Naive thymus-derived CD4-positive, alpha-beta T cell (primary cell): ENCODE measurements at places on chromosomes 5 and 9. TPM values are rescaled to one million over a fixed set of nuclear protein-coding genes. Genes with fewer than 3 reads are reported as not detected.

The LSM11 gene
- 0.50 TPM for polyA plus RNA-seq

The GHR gene
- not detected for polyA plus RNA-seq

DNA sequence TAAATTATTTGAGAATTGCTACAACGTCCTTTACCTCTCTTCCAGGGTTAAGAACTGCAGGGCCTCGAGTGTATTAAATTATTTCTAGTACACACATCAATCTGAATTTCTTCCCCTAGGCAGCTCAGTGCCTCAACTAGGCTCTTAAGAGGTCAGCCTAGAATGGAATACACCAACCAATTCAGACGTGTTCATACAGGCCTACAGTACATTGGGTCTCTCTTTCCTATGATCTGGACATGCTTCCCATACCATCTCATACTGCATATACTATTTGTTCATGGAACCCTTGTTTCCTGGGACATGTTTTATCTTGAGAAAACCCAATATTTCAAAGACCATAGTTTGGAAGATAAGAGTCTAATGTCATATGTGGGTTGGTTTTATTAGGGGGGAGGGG, 434.1 kb upstream of the WWC1 start:
- H3K4me3 ChIP-seq = no peak overlapping the region
- no peaks in the 10 kb centered on the region for H3K4me1 ChIP-seq
- no peaks in the 10 kb centered on the region for H3K27me3 ChIP-seq
- DNase-seq = no peak

The ADAMTS19 gene
- polyA plus RNA-seq = not detected

The BRINP1 gene
- polyA plus RNA-seq = not detected

DNA sequence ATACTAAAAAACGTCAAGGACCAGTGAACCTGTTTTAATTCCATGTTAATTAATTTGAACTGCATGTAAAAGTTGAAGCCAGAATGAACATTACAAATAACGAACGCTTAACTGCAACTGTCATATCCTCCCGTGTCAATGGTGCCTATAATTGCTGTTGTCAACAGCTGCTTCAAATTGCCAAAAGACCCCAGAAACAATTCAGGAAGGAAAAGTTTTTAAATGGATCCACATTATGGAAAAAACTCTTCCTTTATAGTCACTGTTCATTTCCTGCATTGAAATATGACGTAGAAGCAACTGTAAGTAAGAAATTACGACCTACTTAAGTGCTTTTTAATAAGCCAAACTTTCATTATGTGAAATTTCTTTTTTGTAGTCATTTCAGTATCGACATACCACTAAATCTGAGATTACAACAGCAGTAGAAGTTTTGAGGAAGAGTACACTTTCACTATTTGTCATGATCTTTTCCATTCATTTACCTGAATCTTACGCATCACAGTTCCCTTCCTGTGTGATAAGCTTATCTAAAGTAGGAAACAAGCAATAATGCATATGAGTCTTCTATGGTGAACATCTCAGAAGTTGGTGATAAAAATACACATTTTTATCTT, 37.8 kb downstream of the MEF2C start:
- no peak overlapping the region for H3K4me3 ChIP-seq
- H3K36me3 ChIP-seq = no peaks in the 10 kb centered on the region
- no peaks in the 10 kb centered on the region for H3K4me1 ChIP-seq
- H3K27me3 ChIP-seq = no peaks in the 10 kb centered on the region
- H3K27ac ChIP-seq = no peak overlapping the region
